ENCODE measurements at places on chromosomes 16 and 17.

GRCh38 chr17:82269138-82269881 is 4.2 kb downstream of the CSNK1D start:
- DNase-seq: no peak

DNA sequence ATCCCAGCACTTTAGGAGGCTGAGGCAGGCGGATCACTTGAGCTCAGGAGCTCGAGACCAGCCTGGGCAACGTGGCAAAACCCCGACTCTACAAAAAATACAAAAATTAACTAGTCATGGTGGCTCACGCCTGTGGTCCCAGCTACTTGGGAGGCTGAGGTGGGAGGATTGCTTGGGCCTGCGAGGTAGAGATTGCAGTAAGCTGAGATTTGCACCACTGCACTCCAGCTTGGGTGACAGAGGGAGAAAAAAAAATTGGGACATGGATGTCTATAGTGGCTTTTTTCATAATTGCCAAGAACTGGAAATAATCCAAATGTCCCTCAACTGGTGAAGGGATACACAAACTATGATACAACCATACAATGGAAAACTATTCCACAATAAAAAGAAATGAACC is 28.6 kb downstream of the OSBPL7 start:
- no peak for DNase-seq

GRCh38 chr17:49018748-49019147 is 21.6 kb downstream of the IGF2BP1 start:
- DNase-seq: no peak

- peak; percentile 45 for DNase-seq
Observed at GRCh38 chr16:30567160-30567990, 4.1 kb downstream of the ZNF688 start.

Measured in activated CD4-positive, CD25-positive, alpha-beta regulatory T cell treated with anti-CD3 and anti-CD28 coated beads, Interleukin-2, amount 50 U/mL, for 72 hours (primary cell).